ENCODE measurements at places on chromosomes 4 and X.

DNA sequence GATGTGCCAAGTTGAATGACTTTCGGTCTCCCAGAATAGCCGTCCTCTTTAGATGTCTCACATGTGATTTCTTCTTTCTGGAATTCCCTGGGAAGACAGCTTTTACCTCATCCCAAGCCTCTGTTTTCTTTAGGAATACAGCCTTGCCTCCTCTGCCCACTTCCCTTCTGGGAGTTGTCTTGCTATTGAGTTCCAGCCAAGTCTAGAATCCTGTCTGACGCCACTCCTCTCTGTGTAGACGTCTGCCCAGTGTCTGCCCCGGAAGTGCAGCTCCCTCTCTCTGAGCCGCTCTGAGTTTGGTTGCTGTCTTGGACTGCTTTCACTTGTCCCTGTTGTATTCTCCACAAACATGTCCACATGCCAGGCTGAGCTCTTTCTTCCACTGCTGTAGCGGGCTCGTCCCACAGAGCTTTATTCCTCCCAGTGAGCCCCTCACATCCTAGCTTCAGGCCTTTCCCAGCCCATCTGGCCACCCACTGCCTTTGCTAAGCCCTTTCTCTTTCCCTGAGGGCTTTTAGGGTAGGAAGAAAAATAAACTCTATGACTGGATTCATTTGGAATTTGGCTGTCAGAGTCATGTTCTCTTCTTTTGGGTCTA lies 9.0 kb upstream of the IGFBP7 start:
- DNase-seq, result no peak

DNA sequence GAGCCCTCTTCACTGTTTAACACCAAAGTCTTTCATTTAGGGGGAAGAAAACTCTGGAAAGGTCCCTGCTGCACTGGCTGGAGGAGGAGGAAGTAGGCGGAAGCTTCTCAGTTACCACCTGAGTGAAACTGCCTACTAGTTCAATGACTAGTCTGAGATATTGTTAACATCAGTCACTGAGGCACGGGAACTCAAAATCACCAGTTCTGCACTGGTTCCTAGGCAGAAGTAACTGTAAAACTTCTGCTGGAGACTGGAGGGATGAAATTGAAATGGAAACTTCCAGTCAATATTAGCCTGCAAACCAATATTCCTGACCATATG lies 178.3 kb downstream of the SNCA start:
- DNase-seq, result no peak

DNA sequence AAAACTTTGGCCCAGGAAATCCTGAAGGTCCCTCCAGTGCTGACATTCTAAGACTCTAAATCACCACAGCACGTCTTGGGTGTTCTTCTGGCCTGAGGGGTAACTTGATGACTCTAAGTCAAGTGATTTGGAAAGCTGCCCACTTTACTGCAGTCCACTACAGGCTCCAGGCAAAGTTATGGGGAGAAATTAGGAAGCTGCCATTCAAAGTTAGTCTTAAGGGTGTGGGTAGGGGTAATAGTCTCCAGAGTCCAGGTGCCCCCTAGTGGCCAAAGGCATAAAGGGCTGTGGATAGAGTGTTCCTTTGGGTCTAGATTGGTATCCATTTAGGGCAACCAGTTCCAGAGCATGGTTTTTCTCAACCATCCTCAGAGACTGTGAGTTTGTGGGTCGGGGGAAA lies 38.7 kb upstream of the SLC16A2 start:
- DNase-seq, result peak; percentile 2

DNA sequence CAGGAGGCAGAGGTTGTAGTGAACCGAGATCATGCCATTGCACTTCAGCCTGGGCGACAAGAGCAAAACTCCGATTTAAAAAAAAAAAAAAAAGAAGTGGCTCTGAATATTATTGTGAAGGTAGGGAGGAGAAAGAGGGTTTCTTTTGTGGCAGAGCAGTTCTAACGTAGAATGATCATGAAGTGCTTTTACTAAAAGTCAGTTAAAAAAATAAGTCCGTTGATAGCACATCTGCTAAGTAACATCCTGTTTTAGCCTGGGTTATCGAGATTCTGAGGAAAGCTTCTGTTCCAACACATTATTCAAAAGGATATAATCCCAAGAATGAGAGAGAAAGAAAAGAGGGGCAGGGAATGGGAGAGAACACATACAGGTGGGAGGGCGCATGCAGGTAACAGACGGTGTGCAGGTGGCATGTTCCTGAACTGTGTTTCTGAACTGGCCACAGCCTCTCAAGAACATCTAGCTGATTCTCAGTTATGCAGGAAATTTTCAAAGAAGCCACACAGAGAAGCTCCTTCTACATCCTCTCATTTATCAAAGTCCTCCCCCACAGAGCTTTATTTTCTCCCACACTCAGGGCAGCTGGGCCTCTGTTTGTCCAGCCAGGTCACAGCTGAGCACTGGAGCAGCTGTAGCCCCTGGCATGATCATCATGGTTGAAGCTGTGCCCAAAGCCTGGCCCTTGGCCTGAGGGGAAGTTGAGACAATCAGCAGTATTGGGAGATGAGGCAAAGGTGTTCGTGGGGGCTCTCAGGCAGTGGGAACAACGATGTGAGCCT lies 342.3 kb downstream of the ZNF674 start:
- DNase-seq, result no peak

GRCh38 chrX:15413101-15413500 lies 28.9 kb upstream of the VEGFD start:
- DNase-seq, result no peak

DNA sequence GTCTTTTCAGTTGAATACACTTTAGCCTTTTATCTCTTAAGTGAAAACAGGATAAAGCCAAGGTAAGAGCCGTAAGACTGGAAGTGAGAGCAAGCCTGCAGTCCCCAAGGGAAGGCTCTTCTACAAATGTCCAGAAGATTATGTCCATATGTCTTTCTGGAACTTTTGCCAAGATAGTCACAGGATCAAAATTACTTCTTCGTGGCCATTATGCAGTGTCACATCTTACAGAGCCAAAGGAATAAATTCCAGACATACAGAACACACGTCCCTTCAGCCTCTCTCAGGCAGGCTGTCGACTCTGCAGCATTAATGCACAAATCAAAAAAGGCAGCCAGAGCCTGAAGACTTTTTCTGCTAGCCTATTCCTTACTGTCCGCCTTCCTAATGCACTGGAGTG lies 10.9 kb upstream of the GATB start:
- no peak for DNase-seq

- DNase-seq, result no peak
Measured at GRCh38 chr4:186144198-186144945, 39.9 kb downstream of the FAM149A start.

GRCh38 chr4:68871809-68872642 lies 56.2 kb downstream of the UGT2B10 start:
- DNase-seq, result no peak

- no peak for DNase-seq
Measured at GRCh38 chrX:96721354-96721753, 36.7 kb downstream of the DIAPH2 start.

DNA sequence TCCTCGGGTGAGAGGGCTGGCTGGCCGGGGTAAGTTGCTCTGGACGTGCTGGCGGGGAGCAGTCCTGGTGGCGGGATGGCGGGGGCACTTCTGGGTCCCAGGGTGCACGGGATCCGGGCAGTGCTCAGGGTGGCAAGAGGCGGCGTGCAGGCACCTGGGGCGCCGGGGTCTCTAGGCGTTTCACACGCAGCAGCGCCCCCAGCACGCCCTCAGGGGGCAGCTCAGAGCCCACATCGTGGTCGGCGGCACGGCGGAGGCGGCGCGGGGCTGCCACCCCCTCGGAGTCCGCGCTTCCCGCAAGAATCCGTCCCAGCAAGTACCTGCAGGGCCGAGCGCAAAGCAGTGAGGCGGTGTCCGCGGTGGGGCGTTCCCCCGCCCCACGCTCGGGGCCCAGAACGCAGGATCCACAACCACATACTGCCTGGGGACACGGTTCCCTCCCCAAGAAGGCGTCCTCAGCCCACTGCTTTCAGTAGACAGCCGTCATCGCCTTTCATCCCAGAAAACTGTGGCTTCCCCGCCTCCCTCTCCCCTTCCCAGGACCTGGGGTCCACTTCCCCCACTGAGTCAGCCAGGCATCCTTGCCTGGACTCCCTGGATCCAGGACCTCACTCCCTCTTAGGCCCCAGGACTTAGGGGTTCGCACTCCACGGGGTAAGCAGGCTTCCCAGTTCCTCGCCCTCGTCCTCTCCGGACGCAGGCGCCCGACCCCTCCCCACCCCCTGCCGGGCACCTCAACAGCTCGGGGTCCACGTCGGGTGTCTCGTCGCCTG lies 4.1 kb downstream of the PCSK1N start:
- no peak for DNase-seq

DNA sequence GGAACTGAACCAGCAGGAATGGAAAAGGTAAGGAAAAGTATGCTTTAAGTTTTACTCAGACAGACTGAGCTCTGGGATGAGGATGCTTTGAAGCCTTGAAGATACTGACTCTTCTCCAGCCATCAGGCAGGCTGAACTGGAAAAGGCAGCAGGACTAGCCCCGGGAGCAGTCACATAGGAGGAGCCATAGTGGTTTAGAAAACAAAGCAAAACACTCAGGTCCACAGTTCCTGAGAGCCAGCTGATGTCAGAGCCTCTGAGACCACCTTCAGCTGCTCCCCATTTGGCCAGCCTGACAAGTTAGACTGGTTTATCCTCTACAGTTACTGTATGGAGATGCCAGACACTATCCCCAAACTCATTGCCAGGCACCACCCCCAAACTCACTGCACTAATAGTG lies 167.9 kb upstream of the CPEB2 start:
- DNase-seq, result no peak

- DNase-seq, result no peak
Measured at GRCh38 chrX:72309297-72310071, 3.8 kb upstream of the CITED1 start.

DNA sequence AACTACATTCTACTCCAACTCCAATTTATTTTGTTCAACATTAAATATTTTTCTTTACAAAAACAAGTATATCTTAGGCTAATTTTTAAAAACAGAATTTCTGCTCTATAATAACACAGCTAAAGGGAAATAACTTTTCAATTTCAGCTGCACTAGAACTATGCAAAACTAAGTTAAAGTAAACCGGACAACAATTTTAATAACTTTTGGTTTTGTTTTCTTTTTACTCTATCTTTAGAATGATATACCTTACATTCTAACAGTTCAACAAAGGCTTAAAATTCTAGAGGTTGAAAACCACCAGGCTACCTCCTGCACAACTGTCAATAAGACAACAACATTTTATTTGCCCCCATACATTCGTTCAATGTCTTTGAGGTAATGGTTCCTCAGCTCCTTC lies 18.7 kb upstream of the KCNE5 start:
- DNase-seq, result no peak

DNA sequence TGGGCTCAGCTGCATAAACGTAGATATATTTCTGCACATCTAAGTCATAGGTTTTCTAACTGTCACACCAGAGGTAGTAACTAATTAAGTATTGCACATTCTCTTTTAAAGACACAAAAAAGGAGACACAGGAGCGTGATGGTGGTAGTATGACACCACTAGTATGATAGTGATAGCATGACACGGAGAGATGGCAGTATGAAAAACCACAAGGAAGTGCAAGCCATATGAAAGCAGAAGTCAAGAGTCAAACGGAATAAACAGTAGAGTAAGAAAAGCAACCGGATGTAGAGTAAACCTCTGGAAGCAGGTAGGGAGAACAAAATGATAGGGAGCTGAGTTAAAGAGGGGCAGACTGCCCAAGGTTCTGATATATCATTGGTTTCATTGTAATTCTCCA lies 382.2 kb upstream of the INTU start:
- no peak for DNase-seq

GRCh38 chr4:37516057-37516775 lies 170.0 kb downstream of the RELL1 start:
- no peak for DNase-seq

DNA sequence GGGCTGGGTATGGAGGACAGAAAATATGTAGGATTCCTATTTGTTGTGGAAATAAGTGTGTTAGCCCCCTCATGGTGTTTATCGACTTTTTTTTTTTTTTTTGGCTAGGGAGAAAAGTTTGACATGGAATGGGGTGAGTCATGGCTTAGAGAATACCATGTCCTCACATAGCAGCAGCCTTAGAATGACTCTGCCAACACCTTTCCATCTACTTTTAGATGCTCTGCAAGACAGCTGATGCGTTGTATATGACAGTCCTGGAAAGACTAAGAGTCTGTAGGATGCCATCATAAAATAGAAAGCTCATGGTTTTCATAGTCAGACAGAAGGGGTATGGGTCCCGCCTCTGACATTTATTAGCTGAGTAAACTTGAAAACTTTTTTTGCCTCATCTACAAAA lies 37.7 kb downstream of the MTTP start:
- DNase-seq, result no peak

- DNase-seq, result no peak
Measured at GRCh38 chr4:112847045-112847444, 202.4 kb upstream of the ANK2 start.

DNA sequence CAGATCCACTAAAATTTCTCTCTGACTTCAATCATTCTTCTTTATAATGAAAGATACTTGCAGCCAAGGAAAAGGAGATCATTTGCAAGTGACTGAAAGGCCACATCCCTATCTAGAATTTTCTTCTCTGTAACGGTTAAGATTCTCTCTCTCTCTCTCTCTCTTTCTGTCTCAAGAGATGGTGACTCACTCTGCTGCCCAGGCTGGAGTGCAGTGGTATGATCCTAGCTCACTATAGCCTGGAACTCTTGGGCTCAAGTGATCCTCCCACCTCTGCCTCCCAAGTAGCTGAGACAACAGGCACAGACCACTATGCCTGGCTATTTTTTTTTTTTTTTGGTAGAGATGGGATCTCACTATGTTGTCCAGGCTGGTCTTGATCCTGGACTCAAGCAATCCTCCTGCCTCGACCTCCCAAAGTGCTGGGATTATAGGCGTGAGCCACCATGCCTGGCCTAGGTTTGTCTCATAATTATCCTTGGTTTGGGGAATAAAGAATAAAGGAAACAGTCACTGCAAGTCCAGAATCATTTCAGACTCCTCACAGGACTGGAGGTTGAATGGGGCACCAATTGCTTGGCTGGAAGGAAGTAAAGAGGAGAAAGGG lies 33.3 kb upstream of the GALNT7 start:
- no peak for DNase-seq

GRCh38 chrX:30275498-30275897 lies 28.6 kb downstream of the MAGEB1 start:
- DNase-seq, result no peak

GRCh38 chr4:187480146-187481145 lies 515.1 kb upstream of the ZFP42 start:
- no peak for DNase-seq

DNA sequence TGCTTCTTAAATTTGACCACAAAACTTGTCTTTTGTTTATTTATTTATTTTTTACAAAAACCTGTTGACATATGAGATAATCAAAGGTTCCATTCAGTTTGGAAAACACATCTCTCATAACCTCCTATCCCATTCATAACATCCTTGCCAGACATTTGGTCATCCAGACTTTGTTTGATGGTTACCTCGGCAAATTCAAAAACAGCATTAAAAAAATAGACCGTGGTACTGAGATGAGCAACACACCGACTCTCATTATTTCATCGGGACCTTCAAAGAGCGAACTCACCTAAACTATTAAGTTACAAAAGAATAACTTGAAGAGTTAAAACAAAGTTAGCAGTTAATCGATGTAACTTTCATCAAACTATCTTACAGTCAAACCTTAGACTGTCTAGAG lies 85.8 kb upstream of the RPS6KA3 start:
- DNase-seq, result no peak

All from NCI-H774 (cell line).